ENCODE measurements at places on chromosomes 1 and 21.
A peak's percentile ranks its signal among the peaks of the same experiment; 100 is the strongest.

- no peak for DNase-seq
Measured at GRCh38 chr1:221169447-221169889, 290.2 kb downstream of the HLX start.

- DNase-seq, result no peak
Measured at GRCh38 chr1:36175137-36176095, 19.5 kb downstream of the MAP7D1 start.

DNA sequence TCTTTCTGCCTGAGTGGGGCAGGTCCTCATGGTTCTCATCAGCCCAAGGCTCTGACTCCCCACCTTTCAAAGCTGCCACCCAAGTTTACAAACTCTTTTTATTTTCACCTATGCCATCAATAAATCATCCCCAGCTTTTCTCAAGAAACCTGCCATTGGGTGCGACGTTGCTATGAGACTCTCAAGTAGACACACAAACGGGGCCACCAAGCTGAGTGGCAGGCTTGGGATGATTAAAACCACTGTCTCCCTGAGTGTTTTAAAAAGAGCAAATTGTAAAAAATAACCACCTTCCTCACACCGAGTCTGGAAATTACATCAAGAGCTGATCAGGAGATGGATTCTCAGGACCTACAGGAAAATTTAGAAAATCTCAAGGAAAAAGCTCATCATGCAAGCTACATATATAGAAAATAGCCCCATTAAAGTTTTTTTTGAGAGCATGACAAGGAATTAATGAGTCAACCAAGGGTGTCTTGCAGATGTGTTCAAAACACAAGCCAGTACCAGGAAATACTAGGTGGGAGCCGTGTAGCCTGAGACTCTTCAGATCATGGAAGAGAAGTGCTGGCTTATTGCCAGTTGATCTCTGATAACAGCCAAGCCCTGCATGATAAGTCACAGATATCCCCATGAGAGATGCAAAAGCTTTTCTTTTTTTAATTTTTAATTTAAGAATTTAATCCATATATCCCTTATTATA lies 158.4 kb upstream of the BACE2 start:
- DNase-seq, result no peak

GRCh38 chr1:60132108-60132507 lies 58.5 kb upstream of the C1orf87 start:
- no peak for DNase-seq

DNA sequence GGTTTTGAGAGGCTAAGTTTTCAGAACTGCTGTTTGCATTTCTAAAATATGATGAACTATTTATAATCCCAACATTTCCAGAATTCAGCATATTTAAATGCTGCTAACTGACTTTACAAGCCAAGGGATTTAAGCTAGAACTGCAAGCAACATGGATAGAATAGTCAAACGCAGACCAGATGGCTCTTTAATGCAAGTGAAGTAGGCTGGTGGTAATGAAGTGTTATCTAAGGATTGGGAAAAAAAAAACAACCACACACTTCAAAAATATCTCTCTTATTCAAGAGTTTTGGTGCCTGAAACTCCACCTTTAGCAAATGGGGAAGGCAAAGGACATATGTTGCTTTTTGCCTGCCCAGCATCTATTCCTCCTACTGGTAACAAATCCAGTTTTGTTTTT lies 20.9 kb upstream of the SSX2IP start:
- no peak for DNase-seq

GRCh38 chr1:155471891-155472290 lies 90.7 kb downstream of the ASH1L start:
- DNase-seq, result no peak

GRCh38 chr1:2632561-2633361 lies at the start of gene MMEL1:
Gene MMEL1 (minus strand): TSS chr1:2633016. CDS start chr1:2629484, 3,532 bp downstream.
- no peak for DNase-seq

DNA sequence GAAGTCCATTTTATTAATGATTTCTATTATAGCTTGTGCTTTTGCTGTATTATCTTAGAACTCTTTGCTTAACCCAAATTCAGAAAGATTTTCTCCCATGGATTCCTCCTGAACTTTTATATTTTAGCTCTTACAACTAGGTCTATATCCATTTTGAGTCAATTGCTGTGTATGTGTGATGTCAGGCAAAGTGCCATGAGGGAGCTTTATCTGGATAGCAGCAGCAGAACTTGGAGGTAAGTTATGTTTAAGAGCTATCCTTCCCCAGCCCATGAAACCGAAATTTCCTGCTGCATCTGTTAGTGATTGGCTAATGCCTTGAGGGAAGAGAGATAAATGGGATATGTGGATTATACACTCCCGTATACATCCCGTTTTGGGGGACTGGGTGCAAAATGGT lies 29.9 kb downstream of the ADAM30 start:
- no peak for DNase-seq

DNA sequence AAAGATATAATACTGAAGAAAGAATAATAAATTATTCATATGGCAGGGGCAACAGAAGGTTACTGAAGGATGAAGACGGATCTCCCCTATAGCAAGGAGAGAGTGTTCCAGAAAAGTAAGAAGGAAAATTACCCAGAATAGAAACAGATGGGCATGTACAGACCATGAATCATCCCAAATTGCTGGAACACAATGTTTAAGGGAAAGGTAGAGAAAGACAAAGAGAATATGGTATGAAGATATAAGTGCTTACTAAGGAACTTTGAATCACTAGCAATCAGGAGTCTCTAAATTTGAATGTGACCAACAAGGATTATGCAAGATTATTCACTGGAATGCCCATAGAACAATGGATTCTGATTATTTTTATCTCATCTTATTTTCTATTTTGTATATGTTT lies 375.4 kb downstream of the COL11A1 start:
- DNase-seq, result no peak

- DNase-seq, result no peak
Measured at GRCh38 chr1:160858507-160858906, 4.2 kb downstream of the CD244 start.

DNA sequence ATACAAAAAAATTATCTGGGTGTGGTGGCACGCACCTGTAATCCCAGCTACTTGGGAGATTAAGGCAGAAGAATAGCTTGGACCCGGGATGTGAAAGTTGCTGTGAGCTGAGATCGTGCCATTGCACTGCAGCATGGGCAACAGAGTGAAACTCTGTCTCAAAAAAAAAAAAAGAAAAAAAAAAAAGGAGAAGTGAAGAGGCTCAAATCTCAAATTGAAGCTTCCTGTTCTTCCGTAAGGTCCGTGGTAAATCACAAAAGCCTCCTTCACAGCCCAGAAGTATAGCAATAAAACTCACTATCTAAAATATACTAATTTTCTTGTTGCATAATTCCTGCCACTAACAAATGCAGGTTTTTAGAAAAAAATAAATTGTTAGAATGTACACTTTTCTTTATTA lies 498.2 kb upstream of the BRINP3 start:
- DNase-seq, result no peak

GRCh38 chr1:162421258-162422164 lies 9.6 kb upstream of the SH2D1B start:
- no peak for DNase-seq

DNA sequence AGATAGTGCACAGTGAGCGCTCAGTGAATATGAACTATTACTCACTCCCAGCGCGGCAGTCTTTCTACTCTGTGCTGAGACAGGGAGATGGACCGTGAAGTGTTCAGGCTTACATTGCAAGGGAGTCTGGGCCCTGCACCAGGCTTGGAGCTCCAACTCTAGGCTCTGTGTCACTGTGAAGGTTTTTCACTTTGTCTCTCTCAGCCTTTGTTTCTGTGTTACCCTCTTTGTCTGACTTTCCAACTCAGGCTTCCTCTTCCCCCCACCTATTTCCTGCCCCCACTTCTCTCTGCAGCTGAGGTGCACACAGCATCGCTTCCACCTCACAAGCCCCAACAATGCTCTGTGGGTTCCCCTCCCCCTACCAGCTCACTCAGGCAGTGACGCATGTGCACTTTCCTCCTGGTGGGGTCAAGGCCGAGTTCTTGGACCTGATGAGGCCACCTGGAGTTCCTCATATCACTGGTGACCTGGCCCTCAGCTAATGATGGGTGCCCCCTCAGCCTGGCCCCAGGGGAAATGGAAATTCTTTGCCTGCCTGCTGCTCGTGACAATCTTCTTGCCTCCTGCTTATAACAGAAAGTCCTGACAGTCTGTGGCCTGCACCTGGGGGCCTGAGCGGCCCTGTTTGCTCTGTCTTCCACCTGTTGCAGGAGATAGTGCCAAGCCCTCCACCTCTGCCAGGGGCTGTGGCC lies 1.1 kb upstream of the LCK start:
- peak; percentile 51 for DNase-seq

DNA sequence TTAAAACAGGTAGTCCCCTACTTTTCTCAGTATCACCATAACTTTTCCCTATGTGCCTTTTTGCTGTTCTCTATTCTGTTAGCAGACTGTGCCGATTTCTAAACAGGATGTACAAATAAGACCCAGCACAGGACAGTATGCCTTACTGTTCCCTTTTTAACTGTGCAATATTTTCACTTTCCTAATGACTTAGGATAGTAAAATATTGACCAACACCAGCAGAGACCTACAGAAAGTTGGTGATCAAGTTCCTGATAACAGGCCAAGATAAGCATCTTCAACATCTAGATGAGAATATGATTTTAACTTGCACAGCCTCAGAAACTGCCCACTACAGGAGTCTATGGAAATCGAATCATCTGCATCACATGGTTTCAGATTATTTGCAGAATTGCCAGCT lies 42.0 kb downstream of the ADSS2 start:
- no peak for DNase-seq

- peak; percentile 48 for DNase-seq
Measured at GRCh38 chr1:222754366-222755139, 17.6 kb downstream of the FAM177B start.

- no peak for DNase-seq
Measured at GRCh38 chr1:55610203-55610602, 395.0 kb upstream of the USP24 start.

GRCh38 chr21:46159390-46159789 lies 4.0 kb upstream of the FTCD start:
- DNase-seq, result no peak

DNA sequence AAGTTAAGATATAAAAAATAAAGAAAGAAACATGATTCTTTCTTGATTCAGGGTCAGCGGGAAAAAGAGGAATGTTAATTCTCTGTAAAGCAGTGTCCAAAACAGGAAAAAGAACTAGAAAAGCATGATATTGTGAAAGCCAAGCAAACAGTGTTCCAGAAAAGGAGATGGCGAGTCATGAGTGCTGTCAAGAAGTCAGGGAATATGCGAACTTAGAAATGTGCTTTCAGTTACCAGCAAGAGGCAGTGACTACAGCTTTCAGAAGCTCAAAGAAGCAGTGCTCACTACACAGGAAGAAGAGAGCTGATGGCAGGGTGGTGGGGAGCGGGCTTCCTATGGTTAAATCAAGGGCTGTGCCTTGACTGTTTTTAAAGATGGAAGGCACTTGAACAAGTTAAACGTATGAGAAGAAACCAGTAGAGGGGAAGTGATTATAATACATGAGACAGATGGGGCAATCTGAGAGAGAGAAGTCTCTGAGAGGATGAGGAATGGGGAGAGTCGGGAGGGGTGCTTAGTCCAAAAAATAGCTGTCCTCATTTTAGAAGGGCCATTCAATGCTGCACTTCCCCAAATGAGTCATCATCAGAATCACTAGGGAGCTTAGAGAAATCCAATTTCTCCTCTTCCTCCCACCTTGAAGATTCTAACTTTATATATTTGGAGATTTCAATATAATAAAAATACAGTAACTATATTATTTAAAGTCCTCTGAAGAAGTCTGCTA lies 90.4 kb downstream of the KCNK1 start:
- DNase-seq, result no peak

DNA sequence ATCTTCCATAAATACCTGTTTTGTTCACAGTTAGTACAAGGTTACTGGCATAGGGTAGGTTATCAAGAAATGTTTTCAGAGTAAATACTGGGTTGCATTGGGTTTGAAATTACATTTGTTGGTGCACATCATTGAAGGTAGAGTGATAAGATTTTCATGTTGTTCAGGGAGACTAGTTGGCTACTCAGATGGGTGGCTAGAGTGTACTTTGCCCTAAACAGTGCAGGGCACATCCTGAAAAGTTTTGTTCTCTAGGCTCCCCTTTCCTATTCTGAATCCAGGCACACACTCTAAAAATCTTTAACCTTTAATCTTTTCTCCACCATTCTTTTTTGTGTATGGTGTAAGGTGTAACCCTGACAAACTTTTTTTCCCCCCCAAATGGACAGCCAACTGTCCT lies 18.0 kb downstream of the POU2F1 start:
- no peak for DNase-seq

GRCh38 chr1:111538343-111539025 lies 35.1 kb upstream of the ADORA3 start:
- no peak for DNase-seq

- no peak for DNase-seq
Measured at GRCh38 chr1:35499652-35500176, 57.5 kb downstream of the KIAA0319L start.

DNA sequence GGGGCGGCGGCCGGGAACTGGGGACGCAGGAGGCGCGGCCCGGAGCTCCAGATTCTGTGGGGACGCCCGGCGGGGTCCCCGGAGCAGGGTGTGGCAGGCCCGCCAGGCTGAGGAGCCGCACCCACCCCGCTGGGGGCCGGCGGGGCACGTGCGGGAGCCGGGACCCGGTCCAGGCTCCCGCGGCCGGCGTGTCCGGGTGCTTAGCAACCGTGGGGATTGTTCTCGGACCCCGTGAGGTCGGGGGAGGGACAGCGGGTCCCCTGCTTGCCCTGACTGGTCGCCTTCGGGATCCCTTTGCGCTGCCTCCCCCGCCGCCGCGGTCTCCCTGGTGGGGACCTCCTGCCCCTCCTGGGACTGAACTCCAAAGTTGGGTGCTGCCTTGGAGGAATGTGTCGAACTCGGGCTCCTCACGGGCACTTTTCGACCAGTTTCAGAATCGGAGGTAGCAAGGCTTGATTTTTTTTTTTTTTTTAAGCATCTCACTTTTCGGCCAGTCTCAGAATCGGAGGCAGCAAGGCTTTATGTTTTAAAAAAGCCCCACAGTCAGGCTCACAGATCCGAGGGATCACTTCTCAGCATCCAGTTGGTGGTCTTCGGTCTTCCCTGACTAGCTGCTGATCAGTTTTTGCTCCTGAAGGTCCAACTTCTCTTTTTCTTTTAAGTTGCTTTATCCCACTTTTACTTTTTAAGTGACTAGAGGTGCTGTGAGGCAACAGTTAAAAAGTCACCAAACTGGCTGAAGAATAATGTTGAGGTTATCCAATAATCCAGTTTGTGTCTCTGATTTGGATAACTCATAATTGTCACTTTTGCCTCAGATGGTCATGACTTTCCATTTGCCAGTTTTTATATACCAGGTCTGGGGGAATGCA lies 648 bp downstream of the FAM76A start:
- DNase-seq, result peak; percentile 37

GRCh38 chr1:3714284-3714741 lies 37.9 kb upstream of the CCDC27 start:
- no peak for DNase-seq

- DNase-seq, result no peak
Measured at GRCh38 chr1:10495475-10495817, 20.7 kb downstream of the PEX14 start.

GRCh38 chr21:36122977-36123376 lies 11.9 kb upstream of the CBR3 start:
- no peak for DNase-seq
